Left lung (tissue), 14 donors: ENCODE measurements at places on chromosomes 2 and 18. TPM values are rescaled to one million over a fixed set of nuclear protein-coding genes. Genes with fewer than 3 reads are reported as not detected.

TEKT4 gene
- total RNA-seq: not detected

NGEF gene
- total RNA-seq: 0.71 TPM

GRCh38 chr2:99084256-99084655 lies 57.3 kb upstream of the C2orf15 start:
- no peak for DNase-seq

RASGRP3 gene
- 20.3 TPM for total RNA-seq

IL1RL1 gene
- total RNA-seq: 3.7 TPM

- DNase-seq: no peak
These were observed 246.6 kb downstream of the LRRTM1 start for GRCh38 chr2:80057956-80058355.

- no peak for DNase-seq
These were observed 38.3 kb downstream of the SLC40A1 start for GRCh38 chr2:189542145-189542882.

AMER3 gene
- not detected for total RNA-seq

GRCh38 chr2:187263675-187264560 lies 184.1 kb downstream of the CALCRL start:
- DNase-seq: peak; percentile 5

FBLN7 gene
- 2.6 TPM for total RNA-seq

DNA sequence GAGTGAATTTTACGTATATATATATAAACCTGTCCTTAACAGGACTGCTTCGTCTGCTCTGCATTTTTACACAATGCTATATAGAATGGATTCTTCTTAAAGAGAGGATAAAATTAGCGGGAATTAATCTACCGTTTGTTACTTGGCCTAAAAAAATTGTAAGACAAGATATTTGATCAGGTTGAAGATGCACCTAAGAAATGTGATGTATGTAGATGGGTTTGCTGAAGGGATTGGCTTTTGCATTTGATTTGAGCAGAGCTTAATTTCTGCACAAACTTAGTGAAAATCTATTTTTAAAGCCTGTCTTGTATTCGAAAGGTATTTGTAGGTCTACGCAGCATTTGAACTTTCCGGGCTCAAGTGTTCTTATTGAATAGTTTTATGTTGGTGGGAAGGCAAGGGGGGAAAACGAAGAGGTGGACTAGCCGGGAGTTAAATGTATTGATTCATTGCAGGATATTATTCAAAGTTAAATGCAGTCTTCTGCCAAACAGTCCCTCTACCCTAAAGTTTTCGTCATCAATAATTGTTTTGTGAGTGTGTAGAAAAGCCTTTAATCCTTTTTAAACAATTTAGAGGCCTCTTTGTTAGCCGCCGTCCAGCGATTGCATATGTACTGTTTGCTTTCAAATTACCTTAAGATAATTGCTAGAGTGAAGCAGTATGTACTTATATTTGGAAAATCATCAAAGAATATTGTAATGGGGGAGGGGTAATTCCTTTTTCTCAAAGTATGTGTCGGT lies 1.2 kb downstream of the PPP1CB start:
- DNase-seq: peak; percentile 25

C2orf78 gene
- not detected for total RNA-seq

DNA sequence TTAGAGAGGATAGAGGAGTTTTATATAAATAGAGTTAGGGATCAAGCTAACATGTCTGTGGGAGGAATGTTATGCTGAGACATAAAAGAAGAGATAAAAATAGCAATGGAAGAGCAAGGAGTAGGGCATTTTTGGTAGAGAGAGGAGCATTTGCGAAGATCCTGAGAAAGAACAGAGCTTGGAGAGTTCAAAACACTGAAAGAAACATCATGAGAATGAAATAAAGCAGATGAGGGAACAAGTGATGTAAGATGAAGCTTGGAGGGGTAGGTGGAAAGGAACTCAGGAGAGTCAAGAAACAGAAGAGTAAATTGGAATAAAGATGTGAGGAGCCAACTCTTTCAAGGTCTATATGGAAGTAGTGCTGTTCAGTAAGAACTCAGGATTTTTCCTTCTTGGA lies 308.6 kb downstream of the PARD3B start:
- no peak for DNase-seq

UGT1A10 gene
- not detected for total RNA-seq

- no peak for DNase-seq
These were observed 30.5 kb downstream of the ASB1 start for GRCh38 chr2:238456970-238457926.

GRCh38 chr2:172100935-172101820 lies 1.5 kb downstream of the DLX2 start:
- no peak for DNase-seq

DNA sequence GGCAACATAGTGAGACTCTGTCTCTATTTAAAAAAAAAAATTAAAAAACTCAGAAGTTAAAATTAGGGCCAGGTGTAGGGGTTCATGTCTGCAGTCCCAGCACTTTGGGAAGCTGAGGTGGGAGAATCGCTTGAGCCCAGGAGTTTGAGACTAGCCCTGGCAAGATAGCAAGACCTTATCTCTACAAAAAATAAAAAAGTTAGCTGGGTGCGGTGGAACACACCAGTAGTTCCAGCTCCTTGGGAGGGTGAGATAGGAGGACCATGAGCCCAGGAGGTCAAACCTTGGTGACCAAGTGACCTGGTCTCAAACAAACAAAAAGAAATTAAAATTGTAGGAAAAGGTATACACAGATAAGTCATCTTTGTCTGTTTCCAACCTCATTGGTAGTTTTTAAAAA lies 11.3 kb downstream of the TTLL4 start:
- no peak for DNase-seq

DNA sequence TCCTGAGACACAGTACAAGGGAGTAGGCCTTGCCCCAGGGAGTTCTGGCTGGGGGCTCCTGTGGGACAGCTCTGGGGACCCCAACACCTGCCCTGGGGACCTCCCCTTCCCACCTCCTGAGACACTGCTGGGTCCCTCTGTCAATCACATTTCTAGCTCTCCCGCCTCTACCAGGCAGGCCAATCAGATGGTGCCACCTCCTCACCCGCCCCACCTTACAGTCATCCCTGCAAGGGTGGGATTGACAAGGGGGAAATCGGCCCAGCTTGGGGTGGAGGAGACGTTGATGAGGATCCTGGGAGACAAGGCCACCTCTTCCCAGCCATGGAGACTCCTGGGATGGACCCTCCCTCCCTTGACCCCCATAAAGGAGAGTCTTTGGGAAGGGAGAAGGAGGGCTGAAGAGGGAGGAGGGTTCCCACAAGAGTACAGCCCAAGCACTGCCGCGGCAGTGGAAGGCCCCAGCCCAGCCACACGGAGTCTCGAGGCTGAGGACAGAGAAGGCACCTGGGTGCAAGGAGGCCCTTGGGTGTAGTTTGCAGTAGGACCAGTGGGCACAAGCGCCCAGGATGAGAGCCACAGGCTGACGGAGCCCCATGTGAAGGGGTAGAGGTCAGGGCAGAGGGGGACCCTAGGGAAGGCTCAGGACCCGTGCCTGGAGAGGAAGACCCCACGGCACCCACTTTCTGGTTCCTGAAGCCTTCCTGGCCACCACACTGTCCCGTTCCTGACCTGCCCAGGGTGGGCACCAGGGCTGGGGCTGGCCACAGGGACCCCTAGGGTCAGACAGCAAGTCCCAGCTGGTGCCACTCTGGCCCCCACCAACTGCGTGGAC lies 109.9 kb upstream of the OTOS start:
- DNase-seq: no peak

DNA sequence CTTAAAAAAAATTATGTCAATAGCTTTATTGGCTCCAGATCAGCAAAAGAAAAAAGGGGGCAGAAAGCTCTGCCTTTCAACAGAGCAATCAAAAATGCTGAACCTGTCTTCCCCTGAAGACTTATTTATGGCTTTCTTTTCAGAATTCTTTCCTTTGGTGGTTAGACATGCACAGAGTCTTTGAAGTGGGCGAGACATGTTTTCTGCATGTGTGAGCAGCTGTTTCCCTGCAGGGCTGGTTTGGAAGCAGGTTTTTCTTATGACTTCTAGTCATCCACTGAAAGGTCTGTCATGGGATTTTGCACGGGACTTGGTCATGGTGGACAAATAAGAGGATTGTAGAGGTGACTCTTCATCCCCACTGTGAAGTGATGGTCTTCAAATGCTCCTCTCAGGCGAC lies 160.3 kb downstream of the VAPA start:
- DNase-seq: no peak

GRCh38 chr2:32360416-32360815 lies 3.6 kb downstream of the BIRC6 start:
- no peak for DNase-seq

SPC25 gene
- total RNA-seq: 1.4 TPM

ETAA1 gene
- total RNA-seq: 11.8 TPM

DYSF gene
- total RNA-seq: 71.4 TPM

DNA sequence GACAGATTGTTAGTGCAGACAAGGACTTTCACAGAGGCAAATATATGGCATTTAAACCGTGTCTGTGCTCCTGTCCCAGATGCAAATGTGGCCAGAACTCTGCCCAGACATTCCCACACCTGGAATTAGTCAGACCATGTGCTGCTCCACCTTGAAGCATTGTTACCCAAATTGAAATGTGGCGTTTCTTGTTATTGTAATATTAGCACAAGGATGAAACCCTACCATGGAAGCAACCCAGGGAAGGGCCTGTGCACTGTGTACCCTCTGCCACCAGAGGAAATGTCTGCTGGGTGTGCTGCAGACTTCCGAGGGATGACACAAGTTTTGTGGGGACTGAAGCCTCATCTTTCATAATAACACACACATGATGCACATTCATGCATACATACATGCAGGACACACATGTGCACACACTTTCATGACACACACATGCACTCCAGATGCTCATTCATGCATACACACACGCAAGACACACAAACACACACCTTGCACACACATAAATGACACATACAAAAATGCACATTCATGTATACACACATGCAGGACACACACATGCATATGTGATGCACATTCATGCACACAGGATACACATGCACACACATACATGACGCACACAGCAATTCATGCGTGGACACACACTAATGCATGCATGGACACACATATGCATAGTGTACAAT lies 133.2 kb upstream of the SNTG2 start:
- DNase-seq: no peak

DNA sequence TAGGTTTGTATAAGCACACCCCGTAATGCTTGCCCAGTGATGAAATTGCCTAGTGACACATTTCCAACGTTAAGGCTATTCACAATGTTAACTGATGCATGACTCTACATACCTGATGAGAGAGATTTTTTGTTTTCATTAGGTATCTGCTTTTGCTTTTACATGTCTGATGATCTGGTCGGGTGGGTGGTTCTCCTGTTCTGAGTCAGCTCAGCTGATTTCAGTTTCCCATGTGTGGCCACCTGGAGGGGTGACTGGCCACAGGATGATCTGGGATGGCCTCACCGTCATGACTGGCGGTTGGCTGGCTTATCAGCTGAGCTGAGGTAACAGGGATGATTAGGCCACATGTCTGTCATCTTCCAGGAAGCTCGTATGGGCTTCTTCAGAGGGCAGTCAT lies 33.8 kb upstream of the ACYP2 start:
- no peak for DNase-seq

DNA sequence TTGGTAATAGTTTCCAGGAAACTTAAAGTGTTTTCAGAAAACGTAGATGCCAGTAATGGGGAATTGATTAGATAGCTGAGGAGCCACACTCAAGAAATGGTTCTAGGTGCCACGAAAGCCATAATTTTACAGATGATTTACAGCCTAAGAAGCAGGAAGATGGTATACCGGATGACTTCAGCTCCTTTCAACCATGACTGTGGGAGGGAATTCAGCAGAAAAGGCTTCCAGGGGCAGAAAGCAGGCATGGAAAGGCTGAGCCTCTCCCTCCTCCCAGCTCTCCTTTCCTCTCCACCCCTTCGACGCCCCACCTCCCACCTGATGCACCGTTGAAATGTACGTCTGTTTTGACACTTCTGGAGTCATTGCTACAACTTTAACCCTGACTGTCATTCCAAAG lies 68.6 kb upstream of the SMIM21 start:
- no peak for DNase-seq

LDAH gene
- total RNA-seq: 20.2 TPM

DNA sequence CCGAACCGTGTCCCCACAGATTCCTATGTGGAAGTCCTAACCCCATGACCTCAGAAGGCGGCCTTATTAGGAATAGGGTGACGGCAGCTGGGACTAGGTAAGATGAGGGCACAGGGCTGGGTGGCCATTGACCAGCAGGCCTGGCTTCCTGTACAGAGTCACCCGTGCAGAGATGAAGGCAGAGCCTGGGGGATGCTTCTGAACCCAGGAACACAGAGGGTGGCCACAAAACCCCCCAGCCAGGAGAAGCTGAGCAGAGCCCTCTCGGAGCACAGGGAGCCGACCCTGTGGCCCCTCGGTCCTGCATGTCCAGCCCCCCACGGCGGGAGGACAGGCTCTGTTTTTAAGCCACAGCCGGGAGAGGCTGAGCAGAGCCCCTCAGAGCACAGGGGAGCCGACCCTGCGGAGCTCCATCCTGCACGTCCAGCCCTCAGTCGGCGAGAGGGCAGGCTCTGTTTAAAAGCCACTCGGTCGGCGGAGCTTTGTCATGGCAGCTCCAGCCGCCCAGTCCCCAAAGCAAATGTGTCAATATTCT lies 2.7 kb downstream of the PDCD1 start:
- DNase-seq: no peak

- DNase-seq: peak; percentile 76
These were observed 18.3 kb upstream of the SLC35F6 start for GRCh38 chr2:26745609-26746327.

DNA sequence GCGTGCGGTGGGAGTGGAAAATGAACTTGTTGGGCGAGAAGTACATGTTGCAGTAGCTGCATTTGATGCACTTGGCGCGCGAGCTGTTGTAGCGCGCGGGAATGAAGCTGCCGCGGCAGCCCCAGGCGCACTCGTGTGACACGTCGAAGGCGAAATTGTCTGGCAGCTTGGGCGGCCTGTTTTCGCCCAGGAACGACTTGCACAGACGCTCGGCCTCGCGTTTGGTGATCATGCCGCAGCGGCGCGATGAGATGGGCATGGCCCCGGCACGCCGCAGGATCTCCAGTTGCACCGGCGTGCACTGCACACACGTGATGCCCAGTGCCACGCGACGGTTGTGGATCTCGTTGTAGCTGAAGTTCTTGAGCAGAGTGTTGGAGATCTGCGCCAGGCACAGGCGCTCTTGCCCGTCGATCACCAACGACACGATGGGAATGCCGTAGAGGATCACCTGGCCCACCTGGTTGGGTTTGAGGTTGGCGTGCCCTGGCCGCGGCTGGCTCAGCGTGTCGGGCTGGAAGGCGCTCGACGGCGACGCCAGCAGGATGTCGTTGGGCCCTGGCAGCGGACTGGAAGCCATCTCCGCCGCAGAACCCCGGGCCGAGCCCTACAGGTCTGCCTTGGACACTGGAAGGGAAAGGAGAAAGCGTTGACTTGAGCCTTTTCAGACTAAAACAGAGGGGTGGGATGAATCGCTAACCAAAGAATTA lies 2.7 kb downstream of the SKOR2 start:
- no peak for DNase-seq
